ENCODE measurements at places on chromosomes 6 and 20.

GRCh38 chr6:154673919-154674318 is 59.3 kb upstream of the SCAF8 start:
- DNase-seq = no peak

- DNase-seq = no peak
Measured at GRCh38 chr6:37579444-37580067, 79.9 kb upstream of the CCDC167 start.

GRCh38 chr6:72828904-72829303 is 207.0 kb downstream of the KCNQ5 start:
- no peak for DNase-seq

DNA sequence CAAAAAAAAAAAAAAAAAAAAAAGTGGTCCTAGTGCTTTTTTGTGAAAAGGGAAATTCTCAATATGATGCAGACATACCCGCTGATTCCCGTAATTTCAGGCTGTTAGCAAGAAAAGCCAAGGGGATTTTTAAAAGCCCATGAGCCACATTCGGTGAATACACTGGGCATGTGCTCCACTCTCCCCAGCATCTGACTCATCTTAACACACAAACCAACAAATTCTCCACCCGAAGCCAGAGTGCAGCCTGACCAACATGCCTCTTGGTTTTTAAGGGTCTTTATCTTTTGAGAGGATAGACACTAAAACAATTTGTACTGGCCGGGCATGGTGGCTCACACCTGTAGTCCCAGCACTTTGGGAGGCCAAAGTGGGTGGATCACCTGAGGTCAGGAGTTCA is 45.5 kb upstream of the CD83 start:
- DNase-seq = no peak

- no peak for DNase-seq
Measured at GRCh38 chr20:10240655-10241054, 22.0 kb downstream of the SNAP25 start.

- DNase-seq = no peak
Measured at GRCh38 chr6:143059663-143060353, 881 bp upstream of the AIG1 start.

GRCh38 chr6:95660544-95660943 is 83.2 kb downstream of the MANEA start:
- no peak for DNase-seq

DNA sequence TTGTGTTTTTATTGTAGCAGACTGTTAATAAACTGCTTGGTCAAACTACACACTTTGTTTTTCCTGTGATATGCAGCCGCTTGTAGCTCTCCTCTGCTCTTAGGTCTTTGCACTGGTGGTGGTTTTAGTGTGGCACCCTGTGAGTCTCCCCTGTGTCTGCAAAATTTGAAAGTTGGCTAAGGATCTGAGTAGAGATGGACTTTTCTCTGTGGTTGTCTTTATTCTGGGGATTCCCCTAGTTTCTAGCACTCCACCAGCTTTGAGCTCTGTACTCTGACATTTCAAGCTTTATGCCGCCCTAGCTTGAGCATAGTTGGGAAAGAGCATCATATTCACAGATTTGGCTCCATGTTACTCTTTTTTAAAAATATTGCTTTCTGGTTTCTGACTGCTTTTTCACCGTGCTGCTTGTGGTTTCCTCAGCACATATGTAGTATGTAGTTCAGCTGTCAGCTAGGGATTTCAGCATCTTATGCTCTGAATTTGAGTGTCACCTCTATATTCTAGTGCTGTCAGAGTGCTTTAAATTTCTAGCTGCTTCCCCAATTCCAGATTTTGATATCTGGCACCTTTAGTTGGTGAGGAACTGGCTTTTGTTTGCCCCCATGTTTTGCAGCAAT is 25.4 kb downstream of the CDYL start:
- no peak for DNase-seq

GRCh38 chr6:69314001-69314400 is 482.8 kb downstream of the LMBRD1 start:
- DNase-seq = no peak

DNA sequence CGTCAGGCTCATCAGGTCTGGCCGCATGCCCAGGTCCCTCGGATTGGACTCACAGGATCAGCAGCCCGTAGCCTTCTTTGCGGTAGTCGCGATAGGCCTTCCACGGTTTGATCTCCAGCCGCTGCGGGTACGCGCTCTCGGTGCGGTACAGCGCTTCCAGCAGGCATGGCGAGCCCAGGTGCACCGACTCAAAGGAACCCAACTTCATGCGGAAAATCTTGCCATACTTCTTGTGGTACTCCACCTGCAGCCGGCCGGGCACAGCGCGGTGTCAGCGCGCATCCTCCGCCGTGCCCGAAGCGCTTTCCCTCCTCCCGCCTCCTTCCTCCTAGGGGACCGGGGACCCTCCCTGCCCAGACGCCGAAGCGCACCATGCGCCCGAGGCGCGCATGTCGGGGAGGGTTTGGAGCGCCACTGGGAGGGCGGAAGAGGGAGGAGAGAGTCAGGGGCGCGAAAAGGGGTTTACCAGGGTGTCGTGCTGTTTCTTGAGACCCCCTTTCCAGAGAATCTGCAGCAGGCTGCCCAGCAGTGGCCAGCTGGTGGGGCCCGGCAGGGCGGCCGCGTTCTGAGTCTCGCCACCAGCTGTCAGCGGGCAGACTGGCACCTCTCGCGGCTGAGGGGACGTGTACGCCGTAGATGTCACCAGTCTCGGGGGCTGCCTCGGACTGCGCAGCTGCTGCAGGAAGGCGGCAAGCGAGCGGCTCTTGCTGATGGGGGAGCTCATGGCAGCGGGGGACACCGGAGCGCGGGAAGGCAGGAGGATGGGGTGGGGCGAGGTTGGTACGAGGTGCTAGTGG is 732 bp downstream of the CYP24A1 start:
- no peak for DNase-seq

DNA sequence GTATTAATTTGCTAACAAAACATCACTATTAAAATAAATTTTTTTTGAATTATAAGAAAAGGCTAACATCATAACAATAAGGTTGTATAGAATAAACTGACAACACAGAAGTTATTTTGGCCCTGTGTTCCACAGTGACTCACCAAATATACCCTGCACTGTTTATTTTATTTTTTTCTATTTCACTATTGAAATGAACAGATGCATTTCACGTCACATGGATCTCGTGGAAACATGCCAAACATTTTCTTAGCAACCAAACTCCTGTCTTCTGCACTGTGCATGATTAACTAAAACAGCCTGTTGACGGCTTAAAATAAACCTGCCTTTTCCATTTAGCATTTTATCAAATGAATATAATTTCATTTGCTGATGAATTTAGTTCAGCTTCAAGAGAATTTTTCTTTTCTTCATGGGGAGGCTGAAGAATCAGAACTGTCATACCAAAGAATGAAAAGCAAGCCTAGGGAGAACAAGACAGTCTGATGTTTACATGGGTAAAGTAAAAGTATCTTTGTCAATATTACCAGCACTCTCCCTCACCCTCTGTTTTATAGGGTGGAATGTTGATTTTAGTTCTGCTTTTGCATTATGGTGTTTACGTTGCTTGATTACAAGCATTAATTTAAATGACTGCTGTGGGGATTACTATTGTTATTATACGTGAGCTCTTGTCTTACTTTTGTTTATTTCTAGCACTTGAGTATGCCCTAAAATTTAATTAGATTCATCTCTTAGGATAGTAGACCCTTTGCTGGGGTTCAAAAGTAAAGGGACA is 115.3 kb downstream of the LCA5 start:
- DNase-seq = no peak

DNA sequence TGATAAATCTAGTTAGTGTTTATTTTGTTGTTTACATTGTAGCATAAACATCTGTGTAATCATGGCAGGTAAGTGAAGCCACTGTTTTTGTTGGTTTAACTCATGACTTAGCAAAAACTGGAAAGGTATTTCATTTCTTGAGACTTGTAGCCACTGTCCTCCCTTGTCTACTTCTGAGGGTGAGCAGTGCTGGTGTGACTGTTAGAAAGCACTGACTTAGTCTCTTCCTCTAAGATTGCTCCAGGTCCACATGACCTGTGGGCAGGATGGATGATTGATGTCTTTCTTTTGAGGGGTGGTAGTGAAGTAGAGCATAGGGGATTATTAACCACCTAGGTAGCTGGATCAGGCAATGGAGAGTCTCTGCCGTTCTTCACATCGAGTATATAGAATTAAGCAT is 203.8 kb downstream of the ARID1B start:
- DNase-seq = no peak

DNA sequence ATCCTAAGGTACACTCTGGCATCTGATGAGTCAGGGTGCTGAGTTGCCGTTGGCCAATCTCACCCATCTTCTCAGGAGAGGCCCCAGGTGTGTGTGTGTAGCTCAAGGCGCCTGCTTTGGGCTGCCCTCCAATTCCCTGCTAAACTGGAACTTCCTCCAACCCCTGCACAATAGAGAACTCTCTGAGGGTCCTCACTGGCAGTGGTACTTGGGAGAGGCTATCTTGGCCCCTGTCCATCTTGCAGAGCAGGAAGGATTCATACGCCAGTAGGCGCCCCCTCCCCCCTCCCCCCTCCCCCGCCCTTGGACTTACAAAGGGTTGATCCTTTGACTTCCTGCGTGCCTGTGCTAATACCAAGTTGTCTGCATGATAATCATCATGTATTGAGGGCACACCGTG is 173.6 kb downstream of the SASH1 start:
- DNase-seq = no peak
